ENCODE measurements at places on chromosomes 16 and 17. TPM values are rescaled to one million over a fixed set of nuclear protein-coding genes. Genes with fewer than 3 reads are reported as not detected.

Gene HBA1
- 4.1 TPM for total RNA-seq

Gene CYTH1
- total RNA-seq = 33.5 TPM

DNA sequence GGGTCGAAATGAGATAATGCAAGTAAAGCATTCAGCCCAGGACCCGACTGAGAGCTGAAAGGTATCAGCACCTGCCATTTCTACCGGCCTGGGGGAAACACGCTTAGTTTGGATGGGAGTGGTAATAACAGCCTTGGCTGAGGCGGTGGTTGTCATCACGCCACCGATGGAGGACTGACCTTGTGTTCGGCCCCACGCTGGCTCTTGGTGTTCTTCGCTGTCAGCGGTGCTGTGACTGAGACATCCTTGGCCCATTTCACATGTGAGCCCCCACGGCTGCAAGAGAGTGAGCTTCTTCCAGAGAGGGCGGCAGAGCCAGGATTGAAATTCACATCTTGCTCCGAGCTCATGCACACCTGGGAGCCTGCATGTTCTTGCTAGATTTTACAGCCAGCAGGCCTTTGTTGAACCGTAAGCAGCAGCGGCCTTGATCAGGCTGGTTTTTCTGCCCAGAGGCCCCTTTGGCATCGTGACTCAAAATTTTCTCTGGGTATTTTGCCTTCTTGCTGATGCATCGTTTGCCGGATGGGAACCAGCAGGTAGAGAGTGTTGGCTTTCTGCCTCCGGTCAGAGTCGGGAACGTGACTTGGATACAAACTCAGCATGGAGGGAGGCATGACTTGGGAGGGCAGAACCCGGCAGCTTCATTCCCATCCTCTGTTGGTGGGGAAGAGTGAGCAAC lies 341.5 kb downstream of the SNX29 start:
- no peak for DNase-seq

GRCh38 chr17:14442798-14443528 lies 142.1 kb downstream of the HS3ST3B1 start:
- no peak for DNase-seq
